ENCODE measurements at places on chromosomes 12 and 14. TPM values are rescaled to one million over a fixed set of nuclear protein-coding genes. Genes with fewer than 3 reads are reported as not detected.

The PARP11 gene
- 6.5 TPM for total RNA-seq

The UNC119B gene
- 13.5 TPM for total RNA-seq

The TAS2R14 gene
- total RNA-seq: 0.87 TPM

The ACVRL1 gene
- total RNA-seq: 393 TPM

The NOXRED1 gene
- total RNA-seq: 0.20 TPM

The C3AR1 gene
- 0.22 TPM for total RNA-seq

The KRT85 gene
- total RNA-seq: not detected

The PLBD2 gene
- 9.9 TPM for total RNA-seq

The INHBE gene
- not detected for total RNA-seq

The NAV3 gene
- 1.2 TPM for total RNA-seq

The BEST3 gene
- under 0.01 TPM for total RNA-seq

The IGFBP6 gene
- total RNA-seq: 16.6 TPM

The LRRK2 gene
- total RNA-seq: 0.20 TPM

The BCL7A gene
- total RNA-seq: 5.4 TPM

The TAS2R43 gene
- 0.99 TPM for total RNA-seq

The LALBA gene
- not detected for total RNA-seq

The ITFG2 gene
- total RNA-seq: 7.6 TPM

The TSPAN31 gene
- total RNA-seq: 62.5 TPM

The MYH7 gene
- not detected for total RNA-seq

The TCL1B gene
- not detected for total RNA-seq

The DCN gene
- total RNA-seq: not detected

The GPD1 gene
- total RNA-seq: not detected

The TAS2R13 gene
- total RNA-seq: 0.44 TPM

The MYF5 gene
- total RNA-seq: not detected

The CDKN1B gene
- 78.2 TPM for total RNA-seq

The PTHLH gene
- under 0.01 TPM for total RNA-seq

The GALNT9 gene
- total RNA-seq: 0.22 TPM

The GPR84 gene
- under 0.01 TPM for total RNA-seq

The ZBTB1 gene
- total RNA-seq: 25.7 TPM

The TRPV4 gene
- total RNA-seq: 1.3 TPM

The RPS6KA5 gene
- total RNA-seq: 1.2 TPM

The HCAR3 gene
- not detected for total RNA-seq

The KRT4 gene
- total RNA-seq: not detected

The B4GALNT1 gene
- not detected for total RNA-seq

The GYS2 gene
- not detected for total RNA-seq

The EMP1 gene
- 58.4 TPM for total RNA-seq

The GCN1 gene
- 48.4 TPM for total RNA-seq

The ERBB3 gene
- under 0.01 TPM for total RNA-seq

The SMIM41 gene
- total RNA-seq: not detected

The OTUB2 gene
- 0.40 TPM for total RNA-seq

The P2RX2 gene
- not detected for total RNA-seq

The FMNL3 gene
- 54.5 TPM for total RNA-seq

The M6PR gene
- 205 TPM for total RNA-seq

The WASHC4 gene
- 106 TPM for total RNA-seq

The TULP3 gene
- 15.9 TPM for total RNA-seq

The ERP27 gene
- not detected for total RNA-seq

The NTF3 gene
- under 0.01 TPM for total RNA-seq

The MLXIP gene
- 15.7 TPM for total RNA-seq

The CFAP73 gene
- not detected for total RNA-seq

The TPPP2 gene
- not detected for total RNA-seq

The ACSM4 gene
- not detected for total RNA-seq

The PTPN11 gene
- 60.3 TPM for total RNA-seq

The ZNF410 gene
- total RNA-seq: 42.9 TPM

The VDR gene
- total RNA-seq: not detected

The MYBPC1 gene
- total RNA-seq: not detected

The POTEG gene
- total RNA-seq: not detected
